ENCODE measurements at places on chromosomes 1 and 21. TPM values are rescaled to one million over a fixed set of nuclear protein-coding genes. Genes with fewer than 3 reads are reported as not detected.

GJA5 gene
- not detected for polyA plus RNA-seq

GUCA2B gene
- not detected for polyA plus RNA-seq

DNA sequence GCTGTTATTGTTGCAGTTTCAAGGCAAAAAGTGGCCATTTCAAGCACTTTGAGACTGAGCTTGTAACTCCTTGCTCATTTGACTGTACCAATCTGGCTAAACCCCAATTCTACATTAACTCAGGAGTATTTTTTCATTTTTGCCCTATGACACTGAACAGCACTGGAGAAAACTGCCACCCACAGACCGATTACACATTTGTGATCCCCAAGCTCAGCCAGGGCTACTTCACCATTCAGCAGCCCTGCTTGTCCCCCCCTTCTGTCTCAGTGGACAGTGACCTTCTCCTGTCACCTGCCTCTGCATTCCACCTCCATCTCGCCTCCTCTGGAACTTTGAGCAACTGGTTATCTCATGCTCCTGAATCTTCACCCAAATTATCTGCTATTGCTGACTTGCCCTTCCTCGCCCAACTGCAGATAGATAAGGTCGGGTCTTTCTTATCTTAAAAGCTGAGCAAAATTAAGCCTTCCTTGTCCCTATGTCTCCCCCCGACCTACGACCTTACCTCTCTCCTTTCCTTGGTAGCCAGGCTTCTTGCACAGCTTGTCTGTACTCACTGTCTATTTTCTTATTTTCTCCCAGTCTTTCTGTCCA lies 25.3 kb downstream of the SPATA46 start:
- DNase-seq, result no peak

MRPS14 gene
- 62.6 TPM for polyA plus RNA-seq

DNA sequence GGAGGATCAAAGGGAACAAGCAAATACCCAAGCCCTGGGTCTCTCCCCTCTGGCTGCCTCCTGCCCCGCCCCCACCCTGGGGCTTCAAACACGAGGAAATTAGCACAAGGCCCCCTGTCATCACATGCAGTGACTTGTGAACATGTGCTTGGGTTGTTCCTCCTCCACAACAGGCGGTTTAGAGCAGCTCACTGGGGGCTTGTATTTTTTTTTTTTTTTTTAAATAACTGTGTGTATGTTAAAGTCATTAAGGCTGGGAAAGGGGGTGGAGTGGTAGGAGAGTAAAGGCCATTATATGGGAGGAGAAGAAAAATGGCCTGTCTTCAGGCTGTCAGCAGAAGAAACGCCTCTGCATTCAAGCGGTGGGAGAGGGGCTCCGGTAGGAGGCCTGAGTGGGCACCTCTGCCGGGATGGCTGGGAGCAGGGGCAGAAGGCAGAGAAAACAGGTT lies 64.2 kb downstream of the PLXNA2 start:
- no peak for DNase-seq

GRCh38 chr1:41678111-41678878 lies 193.8 kb upstream of the EDN2 start:
- no peak for DNase-seq

DNA sequence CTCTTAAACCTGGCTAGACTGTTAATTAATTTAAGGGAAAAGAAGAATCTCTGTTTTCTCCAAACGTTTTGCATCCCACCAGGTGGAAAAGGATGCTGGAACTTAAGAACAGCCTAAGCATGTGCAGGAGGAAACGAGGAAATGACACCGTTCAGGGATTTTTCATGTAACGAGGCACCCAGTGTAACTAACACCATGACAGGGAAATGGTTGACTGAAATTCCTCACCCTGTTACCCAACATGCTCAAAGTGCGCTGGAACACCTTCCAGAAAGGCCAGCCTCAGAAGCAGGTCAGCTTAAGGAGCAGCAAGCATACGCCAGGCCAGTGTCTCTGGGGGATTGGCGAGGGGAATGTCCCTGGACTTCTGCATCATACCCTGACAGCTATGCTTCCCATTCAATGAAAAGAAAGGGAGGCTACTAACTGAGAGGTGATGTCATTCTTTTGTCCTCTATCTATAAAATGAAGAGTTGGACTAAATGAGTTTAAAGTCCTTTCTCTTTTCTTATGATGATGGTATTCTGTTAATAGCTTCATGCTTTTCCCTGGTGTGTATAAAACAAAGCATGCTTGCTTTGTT lies 21.6 kb downstream of the TNN start:
- DNase-seq, result no peak

DNA sequence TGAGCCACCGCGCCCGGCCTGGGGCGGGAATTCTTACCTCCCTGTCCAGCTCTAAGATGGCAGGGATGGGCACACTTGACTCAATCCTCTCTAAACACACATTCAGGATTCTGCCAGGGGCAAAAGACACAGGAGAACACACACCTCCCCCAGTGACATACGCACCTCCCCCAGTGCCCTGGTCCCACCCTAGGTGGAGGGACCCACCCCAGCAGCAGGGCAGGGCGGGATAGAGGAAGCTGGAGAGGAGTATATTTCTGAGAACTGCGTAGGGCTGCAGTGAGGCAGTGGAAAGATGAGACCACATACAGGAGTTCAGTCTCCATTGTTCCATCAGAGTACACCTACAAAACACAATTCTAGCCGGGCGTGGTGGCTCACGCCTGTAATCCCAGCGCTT lies 92.5 kb downstream of the SDCCAG8 start:
- DNase-seq, result no peak

DNA sequence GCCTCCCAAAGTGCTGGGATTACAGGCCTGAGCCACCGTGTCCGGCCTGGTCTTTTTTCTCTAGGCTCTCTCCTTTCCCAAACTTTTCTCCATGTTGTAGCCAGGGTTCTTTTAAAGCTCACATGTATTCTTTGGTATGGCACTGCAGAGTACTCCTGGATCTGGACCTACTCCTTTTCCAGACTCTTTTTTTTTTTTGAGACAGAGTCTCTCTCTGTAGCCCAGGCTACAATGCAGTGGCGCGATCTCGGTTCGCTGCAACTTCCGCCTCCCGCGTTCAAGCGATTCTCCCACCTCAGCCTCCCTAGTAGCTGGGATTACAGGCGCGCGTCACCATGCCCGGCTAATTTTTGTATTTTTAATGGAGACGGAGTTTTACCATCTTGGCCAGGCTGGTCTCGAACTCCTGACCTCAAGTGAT lies 602 bp upstream of the MED18 start:
- DNase-seq, result no peak

DNA sequence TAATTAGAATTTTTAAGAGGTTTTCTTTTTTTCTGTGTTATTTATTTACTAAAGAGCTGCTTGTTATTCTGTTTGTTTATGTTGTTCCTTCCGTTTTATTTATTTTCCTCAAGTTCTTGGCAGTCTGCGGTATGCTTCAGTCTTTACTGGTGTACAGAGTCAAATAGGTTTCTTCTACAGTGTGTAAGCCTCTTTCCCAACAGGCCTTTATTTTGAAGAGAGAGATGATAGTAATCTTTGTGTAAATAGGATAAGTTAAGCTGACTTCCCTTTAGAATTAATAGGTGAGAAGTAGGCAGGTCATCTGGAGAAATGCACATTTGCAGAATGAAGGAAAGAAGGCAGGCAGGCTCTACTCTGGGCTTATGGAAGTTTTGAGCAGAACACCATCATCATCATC lies 23.8 kb downstream of the MAST2 start:
- DNase-seq, result no peak

PGBD5 gene
- not detected for polyA plus RNA-seq

GRCh38 chr1:34278211-34278610 lies 101.5 kb downstream of the C1orf94 start:
- no peak for DNase-seq

GRCh38 chr1:197336571-197336970 lies 68.5 kb downstream of the CRB1 start:
- DNase-seq, result no peak

GRCh38 chr1:156848461-156849150 lies 10.3 kb downstream of the INSRR start:
- DNase-seq, result peak; percentile 60

GRCh38 chr1:154352581-154353459 lies 27.5 kb downstream of the ATP8B2 start:
- DNase-seq, result peak; percentile 48

DNA sequence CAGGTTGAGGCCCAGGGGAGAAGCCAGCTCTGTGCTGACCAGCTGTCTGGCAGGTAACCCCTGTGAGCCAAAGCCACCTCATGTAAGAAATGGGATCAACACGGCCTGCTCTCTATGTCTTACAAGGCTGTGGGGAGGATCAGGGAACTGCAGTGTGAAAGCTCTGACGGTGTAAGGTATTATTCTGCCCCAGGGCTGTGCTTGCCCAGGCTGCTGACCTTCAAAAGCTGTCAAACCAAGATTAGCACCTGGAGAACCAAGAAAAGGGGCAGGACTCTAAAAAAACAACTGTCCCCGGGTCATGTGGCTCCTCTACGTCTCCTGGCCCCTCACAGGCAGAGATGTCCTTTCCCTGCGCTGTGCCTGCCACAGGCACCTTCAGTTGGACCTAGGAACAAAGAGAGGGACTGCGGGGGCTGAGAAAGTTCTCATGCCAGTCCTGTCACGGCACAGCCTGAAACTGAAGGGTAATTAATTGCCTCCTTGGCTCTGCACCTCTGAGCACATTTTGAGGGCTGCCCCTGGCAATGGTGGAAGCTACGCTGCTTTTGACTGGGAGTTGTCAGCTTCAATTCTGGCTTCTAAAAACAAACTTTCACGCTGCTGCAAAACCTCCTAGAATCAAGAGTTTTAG lies 77.6 kb downstream of the PGBD5 start:
- no peak for DNase-seq

DNA sequence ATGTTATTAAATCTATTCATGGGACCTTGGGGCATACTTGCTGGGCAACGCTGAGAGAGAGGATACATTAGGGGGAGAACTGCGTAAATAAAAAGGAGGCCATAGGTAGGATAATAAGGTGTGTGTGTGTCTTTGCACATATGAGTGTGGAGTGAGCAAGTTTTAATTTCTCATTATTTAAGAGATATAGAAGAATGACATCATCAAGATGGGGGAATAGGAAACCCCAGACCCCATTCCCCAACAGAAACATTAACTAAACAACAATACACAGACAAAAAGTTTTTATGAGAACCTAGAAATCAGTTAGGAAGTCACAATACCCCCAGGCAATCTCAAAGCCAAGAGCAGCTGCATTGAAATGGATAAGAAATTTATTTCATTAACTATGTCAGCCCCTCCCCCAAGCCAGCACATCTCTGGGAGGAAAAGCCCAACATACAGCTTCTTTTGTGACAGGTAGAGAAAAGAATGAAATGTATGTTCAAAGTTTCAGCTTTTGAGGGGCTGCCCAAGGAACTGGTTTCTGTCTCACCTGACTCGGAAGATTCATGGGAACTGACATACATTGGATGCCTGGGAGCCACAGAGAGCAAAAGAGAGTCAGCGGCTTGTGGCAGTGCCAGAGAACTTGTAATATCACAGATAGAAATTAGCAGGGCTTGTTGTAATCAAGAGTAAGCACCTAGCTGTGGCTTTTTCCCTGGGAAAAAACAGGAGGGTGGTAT lies 234.3 kb upstream of the NFIA start:
- DNase-seq, result no peak

DNA sequence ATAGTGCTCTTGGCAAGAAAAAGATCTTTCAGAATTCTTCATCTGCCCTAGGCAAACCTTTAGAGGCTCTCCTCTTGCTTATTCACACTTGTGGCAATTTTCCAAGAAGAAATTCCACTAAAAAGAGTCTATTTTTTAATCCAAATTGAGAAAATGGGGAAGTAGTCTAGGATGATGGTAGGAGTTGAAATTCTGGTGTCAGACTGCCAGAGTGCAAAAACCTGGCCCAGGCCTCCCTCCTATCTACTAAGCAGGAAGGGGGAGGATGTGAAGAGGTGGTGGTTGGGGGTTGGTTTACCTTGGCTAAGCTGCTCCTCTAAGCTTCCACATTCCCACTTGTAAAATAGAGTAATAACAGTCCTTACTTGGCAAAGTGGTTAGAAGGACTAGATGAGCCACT lies 120.6 kb upstream of the KCNJ15 start:
- no peak for DNase-seq

DNA sequence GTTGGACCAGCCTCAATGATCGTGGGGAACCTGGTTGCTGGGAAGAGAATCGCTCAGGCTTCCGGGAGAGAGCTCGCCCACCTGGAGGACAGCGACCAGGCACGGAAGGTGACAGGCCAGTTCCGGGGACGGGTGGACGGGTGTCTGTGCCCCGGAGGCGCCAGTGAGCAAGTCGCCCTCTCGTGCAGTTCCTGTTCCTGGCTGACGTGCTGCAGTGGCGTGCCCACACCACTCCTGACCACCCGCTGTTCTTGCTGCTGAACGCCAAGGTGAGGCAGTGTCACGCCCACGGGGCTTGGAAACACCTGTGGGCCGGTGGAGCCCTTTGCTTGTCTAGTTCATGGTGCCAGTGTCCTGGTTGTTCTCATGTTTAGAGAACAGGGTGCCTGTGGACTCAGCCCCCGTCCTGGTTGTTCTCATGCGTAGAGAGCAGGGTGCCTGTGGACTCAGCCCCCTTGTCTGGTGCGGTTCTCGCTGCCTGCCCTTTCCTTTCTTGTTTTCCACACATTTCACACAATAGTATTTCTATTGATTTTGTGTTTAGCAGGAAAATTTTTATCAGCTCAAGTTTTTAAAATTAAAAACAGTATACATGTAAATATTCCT lies 53.1 kb downstream of the S100B start:
- no peak for DNase-seq

GRCh38 chr1:43275826-43276620 lies 6.2 kb downstream of the TMEM125 start:
- no peak for DNase-seq

GRCh38 chr1:20158358-20159070 lies 19.4 kb downstream of the PLA2G2F start:
- no peak for DNase-seq

GRCh38 chr1:201021630-201022492 lies 1.7 kb downstream of the KIF21B start:
- no peak for DNase-seq

DNA sequence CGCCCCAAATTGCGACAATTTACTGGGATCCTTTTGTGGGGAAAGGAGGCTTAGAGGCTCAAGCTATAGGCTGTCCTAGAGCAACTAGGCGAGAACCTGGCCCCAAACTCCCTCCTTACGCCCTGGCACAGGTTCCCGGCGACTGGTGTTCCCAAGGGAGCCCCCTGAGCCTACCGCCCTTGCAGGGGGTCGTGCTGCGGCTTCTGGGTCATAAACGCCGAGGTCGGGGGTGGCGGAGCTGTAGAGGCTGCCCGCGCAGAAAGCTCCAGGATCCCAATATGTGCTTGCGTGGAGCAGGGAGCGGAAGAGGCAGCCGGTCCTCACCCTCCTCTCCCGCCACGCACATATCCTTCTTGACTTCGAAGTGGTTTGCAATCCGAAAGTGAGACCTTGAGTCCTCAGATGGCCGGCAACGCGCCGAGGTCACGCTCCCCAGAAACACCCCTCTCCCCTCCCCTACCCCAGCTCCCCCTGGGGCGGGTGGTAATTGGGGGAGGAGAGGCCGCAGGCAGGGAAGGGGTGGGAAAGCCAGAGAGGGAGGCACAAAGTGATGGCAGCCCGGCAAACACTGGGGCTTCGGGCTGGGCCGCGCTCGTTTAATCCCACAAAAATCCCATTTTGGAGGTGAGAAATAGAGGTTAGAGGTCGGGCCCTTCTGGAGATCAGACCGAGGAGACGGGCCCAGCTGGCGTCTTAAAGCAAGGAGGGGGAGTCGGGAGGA lies 6.2 kb downstream of the SIM2 start:
- DNase-seq, result no peak
